Head of caudate nucleus (tissue), 42 donors: ENCODE measurements at places on chromosomes 4 and X.

DNA sequence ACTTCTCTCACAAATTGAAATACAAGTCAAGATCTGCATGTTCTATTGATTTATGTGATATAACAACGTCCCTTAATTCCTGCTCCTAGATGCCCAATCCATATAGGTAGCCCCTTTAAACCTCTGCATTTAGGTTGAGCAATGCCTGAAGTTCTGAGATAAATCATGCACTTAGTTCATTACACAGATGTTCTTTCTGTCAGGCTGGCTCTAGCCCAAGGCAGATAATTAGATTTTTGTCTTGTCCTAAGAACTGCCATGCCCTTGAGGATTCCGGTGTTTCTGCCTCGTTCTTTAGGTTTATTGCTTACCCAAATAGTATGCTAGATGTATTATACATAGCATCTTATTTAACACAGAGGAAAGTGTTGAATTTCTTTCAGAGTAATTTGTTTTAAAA lies 143.1 kb downstream of the TRAM1L1 start:
- no peak for DNase-seq

DNA sequence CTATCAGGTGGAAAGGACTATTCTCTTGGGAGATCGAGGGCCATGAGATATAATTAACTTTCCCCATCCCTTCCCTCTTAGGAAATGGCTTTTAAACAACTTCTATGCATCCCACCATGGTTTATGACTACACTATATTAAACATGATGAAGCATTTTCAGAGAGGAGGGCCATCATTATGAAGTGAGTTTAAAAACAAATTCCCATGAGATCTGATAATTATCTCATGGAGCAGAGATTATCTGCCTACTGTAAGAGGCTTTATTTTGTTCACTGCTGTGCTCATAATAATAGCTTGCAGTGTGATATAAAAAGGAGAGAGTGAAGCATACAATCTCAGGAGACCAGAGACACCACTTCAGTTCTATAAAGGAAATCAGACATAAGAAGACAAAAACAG lies 330.5 kb upstream of the ZFP42 start:
- no peak for DNase-seq

DNA sequence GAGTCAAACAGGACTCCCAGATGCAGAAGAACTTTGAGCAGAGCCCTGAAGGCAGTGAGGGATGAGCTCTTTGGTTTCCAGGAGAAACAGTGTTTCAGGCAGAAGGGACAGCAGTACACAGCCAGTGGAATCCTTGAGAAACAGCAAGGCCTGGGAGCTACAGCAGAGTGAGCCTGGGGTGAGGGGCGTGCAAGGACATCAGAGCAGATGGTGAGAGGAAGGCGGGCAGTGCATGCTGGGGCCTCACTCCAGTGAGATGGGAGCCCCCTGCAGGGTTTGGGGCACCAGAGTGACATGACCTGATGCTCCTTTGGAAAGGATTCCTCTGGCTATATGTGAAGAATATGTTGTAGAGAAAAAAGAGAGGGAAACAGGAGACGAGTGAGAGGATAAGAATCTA lies 98.1 kb upstream of the EGFL6 start:
- DNase-seq: no peak

DNA sequence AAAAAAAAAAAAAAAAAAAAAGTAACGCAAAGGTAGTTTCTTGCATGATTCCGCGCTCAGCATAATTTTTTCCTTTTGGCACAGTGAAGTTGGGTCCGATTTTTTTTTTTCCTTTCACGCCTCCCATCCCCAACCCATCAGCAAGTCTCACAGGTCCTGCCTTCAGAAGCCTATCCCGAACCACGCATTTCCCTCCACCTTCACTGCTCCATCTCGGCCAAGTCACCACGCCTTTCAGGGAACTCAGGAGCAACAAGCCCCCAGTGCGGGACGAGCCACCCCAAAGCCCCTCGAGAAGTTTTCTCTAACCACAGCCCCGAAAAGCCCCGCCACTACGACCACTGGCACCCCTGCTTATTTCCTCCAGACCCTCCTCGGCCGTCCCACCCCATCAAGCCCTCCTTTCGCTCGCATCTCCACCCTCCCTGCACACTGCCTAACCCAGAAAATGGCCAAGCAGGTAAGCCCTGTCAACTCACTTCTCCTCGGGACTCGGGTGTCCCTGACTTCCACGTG lies 1.0 kb downstream of the SLBP start:
- no peak for DNase-seq

- no peak for DNase-seq
These were observed 32.1 kb downstream of the MAGEB17 start for GRCh38 chrX:16199343-16199742.
